Fibroblast of skin of scalp (primary cell): ENCODE measurements at places on chromosomes 12 and 14.

DNA sequence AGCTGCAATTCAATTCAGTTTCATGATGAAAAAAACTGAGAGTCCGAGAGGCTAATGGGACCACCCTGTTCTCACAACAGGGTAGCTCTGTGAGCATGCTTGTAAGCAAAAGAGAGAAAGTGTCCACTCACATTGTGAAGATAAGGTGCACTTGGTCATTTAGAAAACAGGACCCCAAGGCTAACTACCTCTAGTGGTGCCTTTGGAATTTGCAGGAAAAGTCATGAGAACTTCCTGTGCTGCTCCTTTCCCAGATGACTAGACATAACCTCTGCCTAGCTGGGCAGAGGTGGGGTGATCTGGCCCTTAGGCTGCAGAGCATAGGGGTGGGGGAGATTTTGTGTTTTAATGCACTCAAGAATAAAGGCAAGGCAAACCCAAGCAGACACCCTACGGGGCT lies 118.9 kb downstream of the STAB2 start:
- DNase-seq = no peak

- DNase-seq = peak; percentile 61
These were observed 197.6 kb upstream of the RBM19 start for GRCh38 chr12:114163771-114164170.

GRCh38 chr12:119901670-119902069 lies 24.6 kb upstream of the CIT start:
- DNase-seq = no peak

GRCh38 chr12:67764055-67764454 lies 115.5 kb downstream of the DYRK2 start:
- no peak for DNase-seq

DNA sequence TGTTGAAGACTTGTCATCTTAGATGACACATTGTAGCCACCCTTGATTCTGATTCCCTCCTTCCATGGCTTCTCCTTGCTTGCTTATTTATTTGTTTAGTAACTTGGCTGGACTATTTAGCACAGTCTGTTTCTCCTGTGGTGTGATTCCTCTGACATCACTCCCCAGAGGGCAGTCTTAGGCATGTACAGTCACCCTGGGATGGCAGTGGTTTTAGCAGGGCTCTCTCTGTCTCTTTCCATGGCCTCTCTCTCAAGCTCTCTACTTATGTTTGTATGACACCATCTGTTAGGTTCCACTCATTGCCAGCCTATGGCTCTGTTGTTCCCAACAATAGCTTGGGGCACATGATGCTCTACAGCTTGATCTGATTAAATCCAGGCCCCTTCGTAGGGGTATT lies 158.3 kb downstream of the ADGRD1 start:
- peak; percentile 83 for DNase-seq

DNA sequence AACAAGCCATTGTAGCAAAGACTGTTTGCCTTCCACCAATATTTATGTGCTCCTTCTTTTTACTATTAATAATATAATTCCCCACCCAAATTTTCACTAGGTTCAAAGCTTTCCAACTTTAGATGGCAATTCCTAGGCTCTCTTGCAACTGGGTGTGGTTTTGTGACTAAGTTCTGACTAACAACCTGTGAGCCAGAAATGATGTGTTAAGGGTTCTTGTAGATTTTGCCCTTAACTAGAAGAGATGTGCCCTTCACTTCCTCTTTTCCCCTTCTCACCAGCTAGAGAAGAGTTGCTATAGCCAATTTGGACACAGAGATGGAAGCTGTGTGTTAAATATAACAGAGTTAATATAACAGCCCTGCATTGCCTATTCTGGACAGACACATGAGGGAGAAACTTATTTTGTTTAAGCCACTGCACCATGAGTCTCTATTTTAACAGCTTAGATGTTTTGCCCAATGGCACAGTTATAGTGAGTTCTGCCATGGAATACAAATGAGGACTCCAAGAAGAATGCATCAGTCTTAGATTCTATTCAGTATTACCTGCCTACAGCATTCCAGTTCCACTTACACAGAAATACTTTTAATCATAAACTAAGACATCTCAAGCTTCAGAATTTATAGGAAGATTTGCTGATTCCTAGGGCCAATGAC lies 216.2 kb downstream of the DUSP6 start:
- no peak for DNase-seq

DNA sequence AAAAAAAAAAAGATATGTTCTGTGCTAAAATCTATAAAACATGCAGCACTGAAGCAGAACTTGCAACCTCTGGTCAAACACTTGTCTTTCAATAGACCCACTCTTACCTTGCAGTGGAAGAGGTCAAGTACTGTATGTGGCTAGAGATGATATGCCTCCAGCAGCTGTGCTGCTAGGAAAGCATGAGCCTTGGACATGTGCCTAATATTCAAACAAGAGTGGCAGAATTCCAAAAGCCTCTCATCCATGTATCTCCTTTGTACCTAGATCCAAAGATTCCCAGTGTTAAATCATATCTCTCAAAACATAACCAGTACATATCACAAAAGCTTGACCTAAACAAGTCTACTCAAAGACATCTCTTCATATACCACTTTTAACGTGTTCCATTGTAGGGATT lies 105.0 kb upstream of the CPNE8 start:
- DNase-seq = no peak

GRCh38 chr14:105554523-105554922 lies 28.1 kb downstream of the TMEM121 start:
- DNase-seq = no peak

DNA sequence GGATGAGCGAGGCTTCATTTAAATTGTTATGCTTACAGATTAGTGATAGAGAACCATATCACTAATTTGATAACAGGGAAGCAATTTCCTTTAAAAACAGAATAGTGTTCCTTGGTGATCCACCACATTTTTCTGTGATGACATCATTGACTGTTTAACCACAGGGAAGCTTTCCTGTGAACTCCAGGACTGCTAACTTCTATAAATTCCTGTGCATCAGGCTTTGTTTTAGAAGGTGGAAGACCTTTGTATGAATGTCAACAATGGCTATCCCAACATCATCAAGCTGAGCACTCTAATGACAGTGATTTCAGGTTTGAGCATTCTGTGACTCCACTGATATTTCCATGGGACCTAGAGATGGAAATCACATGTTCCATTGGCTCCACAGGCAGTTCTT lies 177.1 kb downstream of the RMST start:
- no peak for DNase-seq

DNA sequence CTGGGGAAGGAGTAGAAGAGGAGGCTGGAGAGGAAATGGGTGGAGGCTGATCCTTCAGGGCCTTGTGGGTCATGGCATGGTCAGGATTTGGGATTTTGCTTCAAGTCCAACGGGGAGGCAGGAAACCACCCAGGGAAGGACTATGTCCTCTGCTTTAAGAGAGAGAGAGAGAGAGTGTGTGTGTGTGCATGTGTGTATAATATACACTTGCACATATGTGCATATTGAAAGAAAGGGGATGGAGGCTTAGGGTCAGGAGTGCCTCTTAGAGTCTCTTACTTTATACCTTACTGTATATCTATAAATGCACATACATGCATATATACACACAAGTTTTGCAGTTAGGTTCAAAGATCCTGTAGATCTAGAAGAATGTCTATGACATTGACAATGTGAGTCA lies 94.8 kb downstream of the RGS6 start:
- DNase-seq = no peak

DNA sequence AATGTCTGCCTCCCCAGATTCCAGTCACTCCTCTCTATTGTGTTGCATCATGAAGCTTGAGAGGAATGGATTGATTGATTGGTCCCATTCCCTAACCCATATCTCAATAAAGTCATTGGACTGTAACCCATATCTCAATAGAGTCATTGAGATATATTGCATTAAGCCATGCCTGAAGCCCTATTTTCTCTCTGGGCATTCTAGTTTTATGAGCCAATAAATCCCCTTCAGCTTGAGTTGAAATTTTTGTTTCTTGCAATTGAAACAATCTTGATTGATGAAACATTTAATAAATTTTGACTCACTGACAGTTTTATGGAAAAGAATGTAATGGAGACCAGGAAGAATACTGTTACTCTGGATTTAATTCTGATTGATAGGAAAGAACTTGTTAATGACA lies 20.8 kb upstream of the OR4E1 start:
- no peak for DNase-seq

GRCh38 chr12:14075797-14076393 lies 94.5 kb upstream of the GRIN2B start:
- no peak for DNase-seq

- peak; percentile 95 for DNase-seq
These were observed 54.7 kb upstream of the OTOGL start for GRCh38 chr12:80044694-80045046.

DNA sequence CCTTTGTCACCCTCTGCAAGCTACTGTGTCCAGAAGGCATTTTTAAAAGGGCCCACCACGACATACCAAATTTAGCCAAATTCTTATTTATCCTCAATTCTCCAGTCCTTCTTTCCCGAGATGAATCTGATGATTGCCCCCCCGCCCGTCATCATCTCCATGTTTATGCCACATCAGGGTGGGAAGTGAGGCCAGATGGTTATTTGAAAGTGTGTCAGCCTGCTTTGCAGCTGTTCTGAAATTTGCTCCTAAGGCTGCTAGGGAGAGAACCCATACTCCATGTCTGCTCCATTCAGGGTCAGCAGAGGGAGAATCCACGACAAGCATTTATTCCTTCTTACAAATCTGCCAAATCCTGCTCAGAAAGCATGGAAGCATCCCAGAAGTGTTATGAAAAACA lies 337.8 kb downstream of the ADAMTS20 start:
- DNase-seq = no peak

GRCh38 chr12:77995436-77996167 lies 164.9 kb downstream of the NAV3 start:
- peak; percentile 63 for DNase-seq

GRCh38 chr12:11767798-11768197 lies 118.3 kb downstream of the ETV6 start:
- no peak for DNase-seq

- no peak for DNase-seq
These were observed 188.4 kb downstream of the PAH start for GRCh38 chr12:102728506-102729242.

DNA sequence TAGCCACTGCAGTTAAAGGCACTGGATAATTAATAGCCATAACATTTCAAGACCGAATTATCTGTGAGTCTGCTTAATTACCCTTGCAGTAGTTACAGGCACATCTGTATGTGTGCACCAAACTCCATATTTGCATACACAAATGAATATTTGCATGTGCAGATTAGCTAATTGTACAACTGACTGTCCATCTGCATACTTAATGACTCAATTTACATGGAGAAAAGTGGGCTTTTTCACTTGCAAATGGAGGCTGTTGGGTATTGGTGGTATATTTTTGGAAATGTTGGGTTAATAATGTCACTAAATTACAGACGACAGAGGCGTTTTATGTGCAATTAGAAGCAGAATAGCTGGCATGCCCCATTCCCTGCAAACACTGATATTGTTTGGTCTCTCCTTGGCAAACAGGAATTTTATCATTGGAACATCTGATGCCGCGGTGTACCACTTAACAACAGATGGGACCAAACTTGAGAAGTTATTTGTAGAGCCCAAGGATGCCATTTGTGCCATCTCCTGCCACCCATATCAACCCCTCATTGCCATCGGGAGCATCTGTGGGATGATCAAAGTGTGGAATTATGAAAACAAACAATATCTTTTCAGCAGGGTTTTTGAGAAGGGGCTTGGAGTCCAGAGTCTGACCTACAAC lies 39.6 kb downstream of the CFAP251 start:
- DNase-seq = no peak

DNA sequence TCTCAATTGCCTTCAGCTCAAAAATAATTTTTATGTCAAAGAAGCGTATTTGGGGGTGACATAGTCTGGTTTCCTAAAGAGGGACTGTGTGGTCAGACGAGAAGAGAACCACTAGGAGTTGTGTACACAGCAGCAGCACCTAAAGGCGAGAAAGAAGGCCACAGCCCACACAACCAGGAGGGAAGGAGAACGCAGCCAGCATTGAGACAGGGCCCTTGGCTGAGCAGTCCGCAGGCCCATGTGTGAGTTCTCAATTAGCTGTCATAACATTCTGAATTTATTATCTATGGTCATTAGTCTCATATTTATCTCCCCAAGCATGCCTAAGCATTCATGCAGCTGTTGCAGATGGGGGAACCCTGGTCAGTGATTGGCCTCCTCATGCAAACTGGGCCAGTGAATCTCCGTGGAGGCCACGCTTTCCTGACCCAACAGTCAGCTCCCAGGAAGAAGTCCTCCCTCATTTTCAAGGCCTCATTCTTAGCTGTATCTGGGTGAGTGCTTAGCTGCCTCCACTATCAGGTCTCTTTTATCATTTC lies 81.2 kb upstream of the ATF7IP start:
- DNase-seq = no peak

- no peak for DNase-seq
These were observed 454.7 kb downstream of the NPAS3 start for GRCh38 chr14:33393231-33393894.

DNA sequence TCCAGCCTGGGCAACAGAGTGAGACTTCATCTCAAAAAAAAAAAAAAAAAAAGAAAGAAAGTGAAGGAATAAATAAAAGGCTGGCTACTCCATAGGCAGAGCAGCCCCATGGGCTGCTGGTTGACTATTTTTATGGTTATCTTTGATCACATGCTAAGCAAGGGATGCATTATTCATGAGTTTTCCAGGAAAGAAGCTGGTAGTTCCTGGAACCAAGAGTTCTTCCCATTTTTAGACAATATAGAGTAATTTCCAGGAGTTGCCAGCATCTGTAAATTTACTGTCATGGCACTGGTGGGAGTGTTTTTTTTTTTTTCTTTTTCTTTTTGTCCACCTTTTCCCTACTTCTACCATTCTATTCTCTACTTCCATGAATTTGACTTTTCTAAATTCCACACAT lies 24.2 kb downstream of the FGD4 start:
- DNase-seq = no peak
